ENCODE measurements at places on chromosomes 3 and 15.

- DNase-seq = no peak
- no peaks in the 10 kb centered on the region for H3K27me3 ChIP-seq
- H3K27ac ChIP-seq = no peak overlapping the region
- no peaks in the 10 kb centered on the region for H3K36me3 ChIP-seq
- no peak overlapping the region for H3K4me3 ChIP-seq
Measured at GRCh38 chr3:49465270-49466034, 4.6 kb upstream of the DAG1 start.

GRCh38 chr15:75733761-75734651, 21.4 kb upstream of the CSPG4 start:
- H3K36me3 ChIP-seq = no peaks in the 10 kb centered on the region
- H3K27me3 ChIP-seq = no peaks in the 10 kb centered on the region
- no peak overlapping the region for H3K27ac ChIP-seq
- no peak overlapping the region for H3K4me3 ChIP-seq
- H3K4me1 ChIP-seq = peaks cover 17% of the 10 kb centered on the region

DNA sequence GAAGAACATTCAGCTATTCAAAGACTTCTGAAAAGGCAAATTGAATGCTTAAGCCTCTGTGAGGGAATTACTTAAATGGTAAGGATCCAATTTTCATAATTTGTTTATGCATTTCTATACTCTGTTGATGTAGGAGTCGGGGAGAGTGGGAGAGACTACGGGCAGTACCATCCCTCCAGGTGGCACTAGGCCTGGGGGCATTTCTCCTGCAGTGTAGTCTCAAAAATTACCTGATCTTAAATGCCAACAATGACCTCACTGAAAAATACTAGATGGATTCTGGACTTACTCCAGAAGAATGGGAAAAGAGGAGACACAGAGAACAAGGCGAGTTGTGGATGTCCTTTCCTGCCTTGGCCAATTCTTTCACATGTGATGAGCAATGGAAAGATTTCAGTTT, 77.8 kb upstream of the PLXND1 start:
- peaks cover 41% of the 10 kb centered on the region for H3K4me1 ChIP-seq
- no peaks in the 10 kb centered on the region for H3K27me3 ChIP-seq
- no peak overlapping the region for H3K27ac ChIP-seq
- no peak for DNase-seq
- no peak overlapping the region for H3K4me3 ChIP-seq

- H3K27me3 ChIP-seq = no peaks in the 10 kb centered on the region
- H3K27ac ChIP-seq = no peak overlapping the region
- peaks cover 15% of the 10 kb centered on the region for H3K4me1 ChIP-seq
- DNase-seq = no peak
Measured at GRCh38 chr3:113685956-113686721, 10.3 kb downstream of the USF3 start.

- no peaks in the 10 kb centered on the region for H3K36me3 ChIP-seq
- H3K4me3 ChIP-seq = no peak overlapping the region
- H3K27me3 ChIP-seq = no peaks in the 10 kb centered on the region
Measured at GRCh38 chr3:129525341-129525968, 3.0 kb upstream of the RHO start.

DNA sequence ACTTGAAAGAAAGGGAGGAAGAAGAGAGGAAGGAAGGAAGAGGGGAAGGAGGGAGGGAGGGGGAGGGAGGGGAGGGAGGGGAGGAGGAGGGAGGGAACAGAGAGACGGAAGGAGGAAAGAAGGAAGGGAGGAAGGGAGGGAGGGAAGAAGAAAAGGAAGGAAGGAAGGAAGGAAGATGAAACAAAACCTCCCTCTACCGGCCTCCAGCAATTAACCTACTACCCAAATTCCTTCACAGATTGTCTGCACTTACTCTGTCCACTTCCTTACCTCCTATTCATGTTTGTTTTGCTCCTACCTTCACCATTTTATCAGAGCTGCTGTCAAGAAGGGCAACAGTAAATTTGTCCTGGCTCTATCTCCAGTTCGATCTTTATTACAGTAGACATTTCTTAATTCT, 44.6 kb upstream of the BCL6 start:
- DNase-seq = no peak
- H3K27ac ChIP-seq = no peak overlapping the region
- peaks cover 5% of the 10 kb centered on the region for H3K27me3 ChIP-seq
- no peak overlapping the region for H3K4me3 ChIP-seq

GRCh38 chr3:57234613-57235575, 7.4 kb downstream of the APPL1 start:
- H3K4me3 ChIP-seq = no peak overlapping the region
- H3K27ac ChIP-seq = no peak overlapping the region
- H3K27me3 ChIP-seq = no peaks in the 10 kb centered on the region
- peaks cover 11% of the 10 kb centered on the region for H3K36me3 ChIP-seq
- H3K4me1 ChIP-seq = peaks cover 15% of the 10 kb centered on the region

DNA sequence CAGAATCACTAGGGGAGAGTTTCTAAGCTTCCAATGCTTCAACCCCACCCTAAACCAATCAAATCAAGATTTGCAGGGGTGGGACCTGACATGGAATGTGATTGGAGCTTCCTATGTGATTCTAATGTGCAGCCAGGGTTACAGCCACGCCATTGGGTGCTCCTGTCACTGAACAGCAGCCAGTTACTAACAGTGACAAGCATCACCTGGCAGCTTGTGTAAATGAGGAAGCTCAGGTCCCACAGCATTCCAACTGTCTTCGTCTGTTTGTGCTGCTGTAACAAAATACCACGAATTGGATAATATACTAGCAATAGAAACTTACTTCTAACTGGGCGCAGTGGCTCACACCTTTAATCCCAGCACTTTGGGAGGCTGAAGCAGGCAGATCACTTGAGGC, 294.9 kb downstream of the SHQ1 start:
- H3K4me1 ChIP-seq = no peaks in the 10 kb centered on the region
- no peak for DNase-seq
- H3K27me3 ChIP-seq = peaks cover 16% of the 10 kb centered on the region
- peaks cover 3% of the 10 kb centered on the region for H3K36me3 ChIP-seq
- H3K27ac ChIP-seq = no peak overlapping the region

GRCh38 chr15:91694831-91695210, 158.7 kb upstream of the SLCO3A1 start:
- no peak overlapping the region for H3K4me3 ChIP-seq
- H3K4me1 ChIP-seq = no peaks in the 10 kb centered on the region
- no peaks in the 10 kb centered on the region for H3K36me3 ChIP-seq
- no peak for DNase-seq

DNA sequence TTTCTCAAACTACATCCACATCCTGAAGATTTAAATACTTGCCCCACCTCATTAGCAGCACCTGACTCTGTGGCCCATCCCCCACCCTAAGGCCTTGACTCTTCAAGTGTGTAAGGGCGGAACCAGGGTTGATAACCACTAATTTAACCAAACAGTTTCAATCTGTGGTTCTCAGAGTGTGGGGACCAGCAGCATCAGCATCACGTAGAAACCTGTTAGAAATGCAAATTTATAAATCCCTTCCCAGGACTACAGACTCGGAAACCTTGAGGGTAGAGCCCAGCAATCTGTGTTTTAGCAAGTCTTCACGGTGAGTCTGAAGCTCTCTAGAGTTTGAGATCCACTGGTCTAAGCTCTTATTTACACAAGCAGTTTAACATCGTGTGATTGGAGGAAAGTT, 12.4 kb downstream of the GNB4 start:
- no peak overlapping the region for H3K4me3 ChIP-seq
- H3K27me3 ChIP-seq = no peaks in the 10 kb centered on the region
- no peaks in the 10 kb centered on the region for H3K36me3 ChIP-seq
- H3K4me1 ChIP-seq = peaks cover 31% of the 10 kb centered on the region

GRCh38 chr3:179474480-179474879, 23.2 kb upstream of the GNB4 start:
- DNase-seq = no peak
- H3K27ac ChIP-seq = no peak overlapping the region
- no peaks in the 10 kb centered on the region for H3K27me3 ChIP-seq
- H3K4me3 ChIP-seq = no peak overlapping the region

DNA sequence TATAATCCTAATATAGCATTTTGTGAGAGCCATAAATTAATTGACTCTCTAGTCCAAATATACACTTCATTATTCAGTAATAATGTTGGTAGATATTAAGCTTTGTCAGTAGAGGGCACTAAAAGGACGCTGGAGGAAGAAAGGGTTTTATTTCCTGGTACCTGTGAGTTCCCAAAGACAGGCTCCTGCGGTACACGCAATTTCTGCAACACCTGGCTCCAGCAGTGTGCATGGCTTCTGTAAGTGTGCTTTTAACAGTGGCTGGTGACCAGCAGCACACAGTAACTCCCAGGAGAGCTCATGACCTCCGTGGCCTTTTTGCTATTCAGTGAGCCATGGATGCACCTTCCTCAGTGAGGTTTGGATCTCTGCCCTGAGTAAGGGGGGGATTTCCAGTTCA, 338.3 kb upstream of the ZNF385D start:
- no peaks in the 10 kb centered on the region for H3K36me3 ChIP-seq
- H3K27me3 ChIP-seq = peaks cover 23% of the 10 kb centered on the region
- H3K4me1 ChIP-seq = no peaks in the 10 kb centered on the region
- no peak for DNase-seq
- H3K4me3 ChIP-seq = no peak overlapping the region

DNA sequence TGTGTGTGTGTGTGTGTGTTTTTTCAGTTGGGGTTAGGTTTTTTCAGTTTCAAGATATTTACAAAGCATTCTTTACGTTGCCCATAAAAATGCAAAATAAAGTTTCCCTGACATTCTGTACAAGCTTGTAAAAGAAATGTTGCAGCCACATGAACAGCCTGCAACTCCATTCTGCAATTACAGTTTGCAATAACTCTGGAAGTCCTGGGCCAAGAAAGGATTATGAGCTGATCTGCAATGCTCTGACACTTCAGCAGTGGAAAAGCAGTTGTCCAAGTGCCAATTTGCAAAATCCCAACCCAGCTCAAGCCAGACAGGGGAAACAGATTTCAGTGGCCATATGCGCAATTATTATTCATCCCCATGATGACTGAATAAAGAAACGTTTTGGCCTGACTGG, 322.1 kb downstream of the MEX3B start:
- no peak for DNase-seq
- H3K36me3 ChIP-seq = peaks cover 2% of the 10 kb centered on the region
- no peak overlapping the region for H3K27ac ChIP-seq
- H3K27me3 ChIP-seq = no peaks in the 10 kb centered on the region
- no peak overlapping the region for H3K4me3 ChIP-seq

DNA sequence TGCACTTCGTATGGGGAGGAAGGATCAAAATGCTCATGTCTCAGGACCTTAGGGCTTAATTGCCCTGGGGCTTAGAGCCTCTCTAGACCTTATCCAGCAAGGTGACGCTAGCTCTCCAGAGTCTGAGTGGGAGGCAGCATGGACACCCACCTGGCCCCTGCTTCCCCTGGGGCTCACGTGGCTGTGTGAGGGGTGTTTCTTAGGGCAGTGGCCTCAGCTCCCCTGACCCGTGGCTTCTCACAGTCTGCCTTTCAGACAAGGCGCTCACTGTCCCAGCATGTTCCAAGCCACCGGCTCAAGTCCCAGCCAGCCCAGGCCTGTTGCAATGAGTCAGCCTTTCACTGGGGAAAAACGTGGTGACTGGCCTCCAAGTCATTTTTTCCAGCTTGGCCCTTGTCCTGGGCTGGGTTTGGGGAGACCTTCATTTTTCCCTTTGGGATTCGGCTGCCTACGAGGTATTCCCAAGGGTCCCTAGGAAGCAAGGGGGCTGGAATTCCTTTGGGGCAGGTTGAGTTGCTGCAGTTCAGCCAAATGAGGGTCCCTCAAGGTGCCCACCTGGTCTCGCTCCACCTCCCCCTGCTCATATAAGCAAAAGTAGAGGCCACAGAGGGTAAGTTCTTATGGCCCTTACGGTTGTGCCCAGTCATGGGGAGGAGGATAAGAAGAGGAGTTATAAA, 15.7 kb downstream of the BHLHE40 start:
- no peak for DNase-seq
- no peak overlapping the region for H3K4me3 ChIP-seq
- H3K27me3 ChIP-seq = no peaks in the 10 kb centered on the region

- H3K27me3 ChIP-seq = peaks cover 2% of the 10 kb centered on the region
- no peak overlapping the region for H3K4me3 ChIP-seq
- no peak for DNase-seq
- no peaks in the 10 kb centered on the region for H3K4me1 ChIP-seq
- no peaks in the 10 kb centered on the region for H3K36me3 ChIP-seq
Measured at GRCh38 chr3:166462891-166463470, 625.8 kb upstream of the BCHE start.

GRCh38 chr3:43998836-43999727, 242.6 kb upstream of the TOPAZ1 start:
- peaks cover 38% of the 10 kb centered on the region for H3K27me3 ChIP-seq
- H3K27ac ChIP-seq = peak overlapping the region; percentile 61
- no peak for DNase-seq
- H3K4me1 ChIP-seq = peaks cover 52% of the 10 kb centered on the region
- H3K36me3 ChIP-seq = peaks cover 3% of the 10 kb centered on the region
- H3K4me3 ChIP-seq = peak overlapping the region; percentile 80

DNA sequence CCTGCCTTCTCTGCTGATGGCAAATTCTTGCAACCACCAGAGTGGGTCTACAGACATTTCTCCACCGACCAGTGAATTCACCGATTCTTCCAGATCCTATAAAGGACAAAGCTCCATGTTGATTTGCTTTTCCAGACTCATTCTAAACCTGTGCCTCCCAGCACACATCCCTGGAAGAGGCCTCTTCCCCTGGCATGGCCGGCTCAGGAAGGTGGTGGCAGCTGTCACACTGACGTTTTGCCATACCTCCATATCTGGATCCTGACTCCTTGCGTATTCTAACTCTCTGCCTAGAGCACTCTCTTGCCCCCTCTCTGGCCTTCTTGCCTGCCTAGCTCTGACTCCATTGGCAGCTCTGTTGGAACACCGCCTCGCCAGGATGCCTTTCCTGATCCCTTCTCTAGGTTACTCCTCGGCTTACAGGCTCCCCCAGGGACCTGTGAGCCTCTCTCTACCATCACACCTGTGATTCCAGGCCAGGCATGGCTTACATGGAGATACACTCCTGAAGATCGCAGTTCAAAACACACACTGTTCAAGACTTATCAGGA, 31.0 kb downstream of the SLCO2A1 start:
- H3K27me3 ChIP-seq = peaks cover 9% of the 10 kb centered on the region
- DNase-seq = no peak
- no peak overlapping the region for H3K27ac ChIP-seq

- no peak overlapping the region for H3K4me3 ChIP-seq
- H3K27ac ChIP-seq = no peak overlapping the region
- peaks cover 21% of the 10 kb centered on the region for H3K27me3 ChIP-seq
Measured at GRCh38 chr3:117011687-117012250, 302.2 kb downstream of the TUSC7 start.

Data from chondrocyte (in vitro differentiated cells).